Heart right ventricle (tissue), 16 donors: ENCODE measurements at places on chromosomes 4 and X. TPM values are rescaled to one million over a fixed set of nuclear protein-coding genes. Genes with fewer than 3 reads are reported as not detected.
A peak's percentile ranks its signal among the peaks of the same experiment; 100 is the strongest.

- H3K36me3 ChIP-seq = no peaks in the 10 kb centered on the region
- H3K27me3 ChIP-seq = no peaks in the 10 kb centered on the region
- peaks cover 17% of the 10 kb centered on the region for H3K4me1 ChIP-seq
- no peak overlapping the region for H3K4me3 ChIP-seq
- DNase-seq = no peak
- H3K27ac ChIP-seq = no peak overlapping the region
Observed at GRCh38 chr4:24240655-24241054, 343.7 kb downstream of the DHX15 start.

C4orf51 gene
- not detected for total RNA-seq

RAB9B gene
- total RNA-seq = 17.5 TPM

DNA sequence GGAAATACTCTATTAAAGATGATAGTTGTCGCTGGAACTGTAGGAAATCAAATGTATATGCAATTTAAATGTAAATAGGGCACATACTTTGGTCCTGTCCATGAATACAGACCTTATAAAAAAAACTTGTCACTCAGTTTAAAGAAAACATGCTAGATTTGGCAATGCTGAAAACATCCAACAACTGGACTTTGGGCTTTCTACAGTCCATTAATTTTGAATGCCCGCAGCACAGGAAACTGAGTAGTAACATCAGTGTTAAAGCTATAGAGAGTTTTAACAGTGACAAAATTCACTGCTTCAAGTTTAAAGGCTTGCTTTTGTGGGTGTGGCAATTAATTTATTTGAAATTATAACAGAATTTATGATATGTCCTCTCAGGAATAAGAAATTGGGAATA lies 578.4 kb downstream of the TRIML1 start:
- H3K4me1 ChIP-seq = no peaks in the 10 kb centered on the region
- no peak for DNase-seq
- H3K36me3 ChIP-seq = no peaks in the 10 kb centered on the region
- no peaks in the 10 kb centered on the region for H3K27me3 ChIP-seq

XPNPEP2 gene
- total RNA-seq = 0.67 TPM

FAT4 gene
- total RNA-seq = 5.4 TPM

AREG gene
- 4.2 TPM for total RNA-seq

NMU gene
- not detected for total RNA-seq

GRCh38 chr4:73970011-73970410 lies 11.8 kb downstream of the PF4 start:
- H3K27ac ChIP-seq = no peak overlapping the region
- H3K4me3 ChIP-seq = no peak overlapping the region
- H3K27me3 ChIP-seq = no peaks in the 10 kb centered on the region
- no peaks in the 10 kb centered on the region for H3K36me3 ChIP-seq
- no peak for DNase-seq
- H3K4me1 ChIP-seq = no peaks in the 10 kb centered on the region

DNA sequence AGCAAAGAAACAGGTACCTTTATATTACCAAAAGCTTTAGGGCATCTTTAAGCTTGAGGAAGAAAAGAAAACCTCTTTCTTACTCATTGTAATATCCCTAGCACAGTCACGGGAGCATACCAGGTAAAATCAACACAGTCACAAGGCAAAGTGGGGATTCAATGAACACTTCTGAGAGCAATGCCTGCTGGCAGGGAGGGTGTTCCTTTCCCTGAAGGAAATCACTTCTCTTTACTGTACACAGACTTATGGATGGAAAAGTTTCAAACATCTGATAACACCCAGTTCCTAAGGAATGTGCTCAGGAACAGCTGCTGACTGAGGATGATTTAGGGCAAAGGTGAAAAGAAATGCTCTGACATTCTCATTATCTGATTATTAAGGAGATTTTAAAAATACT lies 94.8 kb downstream of the MAML3 start:
- H3K4me3 ChIP-seq = no peak overlapping the region
- no peak overlapping the region for H3K27ac ChIP-seq
- H3K36me3 ChIP-seq = no peaks in the 10 kb centered on the region

GRCh38 chr4:138658518-138658917 lies 357.1 kb upstream of the NOCT start:
- H3K4me3 ChIP-seq = no peak overlapping the region
- no peak for DNase-seq

DNA sequence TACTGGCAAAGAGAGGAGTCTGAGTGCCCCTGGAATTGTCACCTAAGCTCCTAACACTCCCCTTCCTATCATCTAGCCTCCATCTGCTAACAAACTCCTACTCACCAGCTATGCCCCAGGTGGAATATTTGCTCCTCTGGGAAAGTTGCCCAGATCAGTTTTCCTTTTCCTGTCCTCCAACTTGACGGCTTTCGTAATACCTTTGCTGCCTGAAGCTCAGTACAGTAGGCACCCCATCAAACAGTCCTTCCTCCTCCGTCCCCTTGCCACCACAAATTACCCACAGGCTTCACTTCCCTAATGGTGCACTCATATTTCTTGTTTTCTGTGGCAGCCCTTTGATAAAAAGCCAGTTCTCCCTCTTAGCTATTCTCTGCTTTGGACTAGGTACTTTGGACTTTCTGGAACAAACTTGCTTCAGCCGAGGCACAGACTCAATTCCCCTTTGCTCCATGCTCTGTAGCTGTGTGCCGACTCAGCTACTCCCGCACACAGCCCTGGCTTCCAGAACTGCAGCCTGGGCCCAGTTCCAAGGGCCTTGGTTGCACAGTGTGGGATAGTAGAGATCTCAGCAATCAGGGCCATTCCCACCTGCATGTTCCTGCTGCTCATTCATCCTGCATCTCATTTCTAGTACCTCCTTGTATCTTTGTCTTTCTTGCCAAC lies 605.1 kb downstream of the BCOR start:
- H3K27me3 ChIP-seq = no peaks in the 10 kb centered on the region
- H3K4me1 ChIP-seq = no peaks in the 10 kb centered on the region
- no peak overlapping the region for H3K4me3 ChIP-seq
- no peak for DNase-seq

- H3K27ac ChIP-seq = no peak overlapping the region
- no peak for DNase-seq
- no peaks in the 10 kb centered on the region for H3K36me3 ChIP-seq
- no peaks in the 10 kb centered on the region for H3K4me1 ChIP-seq
- no peaks in the 10 kb centered on the region for H3K27me3 ChIP-seq
Observed at GRCh38 chr4:131248314-131248713, 1900.8 kb upstream of the PCDH10 start.

AKAP14 gene
- total RNA-seq = not detected

DNA sequence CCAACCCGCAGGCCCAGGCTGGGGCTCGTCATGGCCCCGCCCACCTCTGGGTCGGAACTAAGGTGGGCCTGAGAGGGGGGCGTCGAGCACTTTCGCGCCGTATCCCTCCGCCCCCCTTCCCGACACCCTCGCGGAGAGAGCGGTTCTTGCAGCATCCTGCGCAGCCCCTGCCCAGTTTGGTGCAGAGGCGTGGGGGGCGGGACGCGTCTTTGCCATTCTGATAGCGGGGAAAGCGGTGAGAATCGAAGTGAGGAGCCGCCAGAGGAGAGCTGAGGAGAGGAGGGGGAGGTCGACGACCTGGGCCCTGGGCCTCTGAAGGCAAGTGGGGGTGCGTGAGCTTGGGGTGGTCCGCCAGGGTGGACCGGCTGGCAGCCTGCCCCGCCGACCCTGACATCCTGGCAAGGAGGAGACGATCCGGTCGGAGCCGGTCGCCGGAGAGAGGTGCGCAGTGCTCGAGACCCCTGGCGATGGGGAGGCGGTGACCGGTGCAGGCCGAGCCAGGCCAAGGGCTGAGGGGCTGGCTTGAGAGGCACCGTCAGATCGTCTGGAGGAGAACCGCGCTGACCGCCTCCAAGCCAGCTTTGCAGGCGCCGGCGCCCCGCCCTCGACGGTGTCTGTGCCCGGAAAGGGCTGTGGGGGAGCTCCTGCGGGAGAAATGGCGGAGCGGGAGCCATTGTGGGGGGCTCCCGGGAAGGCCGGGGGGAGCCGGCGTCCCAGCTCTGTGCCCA lies 25.5 kb downstream of the GPRASP3 start:
- H3K4me1 ChIP-seq = no peaks in the 10 kb centered on the region
- H3K4me3 ChIP-seq = peak overlapping the region; percentile 63
- peak; percentile 52 for DNase-seq

DNA sequence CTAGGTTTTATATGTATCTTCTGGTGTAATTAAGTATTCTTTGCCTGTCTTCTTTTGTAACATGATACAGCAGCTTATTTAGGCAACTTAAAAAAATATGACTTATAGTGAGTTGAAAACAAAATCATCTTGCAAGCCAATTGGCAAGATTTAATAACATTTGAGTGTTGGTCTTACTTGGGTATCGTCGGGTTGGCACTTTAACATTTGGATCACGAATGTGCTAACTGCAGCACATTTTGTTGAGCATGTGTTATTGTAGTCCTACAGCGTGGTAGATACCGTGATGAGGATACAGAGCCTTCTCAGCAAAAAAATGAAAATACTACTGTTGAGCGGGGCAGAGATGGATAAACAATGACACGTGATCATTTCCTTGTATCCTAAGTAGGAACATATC lies 295.3 kb downstream of the ARHGAP10 start:
- H3K4me1 ChIP-seq = peaks cover 16% of the 10 kb centered on the region
- H3K27ac ChIP-seq = no peak overlapping the region
- H3K4me3 ChIP-seq = no peak overlapping the region
- DNase-seq = no peak

GRCh38 chrX:72314881-72315280 lies 9.2 kb upstream of the CITED1 start:
- no peak overlapping the region for H3K27ac ChIP-seq
- DNase-seq = no peak
- no peak overlapping the region for H3K4me3 ChIP-seq
- no peaks in the 10 kb centered on the region for H3K27me3 ChIP-seq
- no peaks in the 10 kb centered on the region for H3K4me1 ChIP-seq

FGA gene
- not detected for total RNA-seq

AFM gene
- not detected for total RNA-seq

GRCh38 chrX:39820938-39821708 lies 276.6 kb downstream of the BCOR start:
- H3K36me3 ChIP-seq = no peaks in the 10 kb centered on the region
- no peaks in the 10 kb centered on the region for H3K4me1 ChIP-seq
- peaks cover 84% of the 10 kb centered on the region for H3K27me3 ChIP-seq

EGFL6 gene
- total RNA-seq = not detected

DNA sequence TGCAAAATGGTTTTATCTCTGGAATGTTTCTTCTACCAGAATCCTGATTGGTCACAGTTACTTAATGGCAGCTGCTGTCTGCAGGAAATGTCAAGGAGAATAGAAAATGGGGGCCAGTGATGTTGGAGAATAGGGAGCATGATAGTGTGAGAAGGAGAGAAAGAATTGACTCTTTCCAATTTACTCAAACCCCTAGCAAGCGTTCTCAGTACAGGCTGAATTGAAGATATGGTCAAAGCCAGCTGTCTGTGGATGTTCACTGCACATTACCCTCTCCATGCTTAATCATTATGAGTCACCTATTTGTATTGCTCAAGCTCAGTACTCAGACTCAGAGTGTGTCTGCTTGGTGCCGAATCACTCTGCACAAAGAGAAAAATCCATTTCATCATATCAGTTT lies 57.8 kb upstream of the FAM47B start:
- no peak overlapping the region for H3K4me3 ChIP-seq
- no peaks in the 10 kb centered on the region for H3K27me3 ChIP-seq
- H3K27ac ChIP-seq = no peak overlapping the region
- no peak for DNase-seq

GRCh38 chr4:11343536-11343935 lies 85.2 kb downstream of the HS3ST1 start:
- H3K4me3 ChIP-seq = no peak overlapping the region
- no peak overlapping the region for H3K27ac ChIP-seq
- no peaks in the 10 kb centered on the region for H3K36me3 ChIP-seq
- H3K27me3 ChIP-seq = peaks cover 4% of the 10 kb centered on the region
- DNase-seq = no peak

- no peak for DNase-seq
- no peak overlapping the region for H3K27ac ChIP-seq
- no peaks in the 10 kb centered on the region for H3K27me3 ChIP-seq
- no peak overlapping the region for H3K4me3 ChIP-seq
- H3K4me1 ChIP-seq = peaks cover 4% of the 10 kb centered on the region
Observed at GRCh38 chr4:5827108-5828004, 65.5 kb downstream of the CRMP1 start.

DNA sequence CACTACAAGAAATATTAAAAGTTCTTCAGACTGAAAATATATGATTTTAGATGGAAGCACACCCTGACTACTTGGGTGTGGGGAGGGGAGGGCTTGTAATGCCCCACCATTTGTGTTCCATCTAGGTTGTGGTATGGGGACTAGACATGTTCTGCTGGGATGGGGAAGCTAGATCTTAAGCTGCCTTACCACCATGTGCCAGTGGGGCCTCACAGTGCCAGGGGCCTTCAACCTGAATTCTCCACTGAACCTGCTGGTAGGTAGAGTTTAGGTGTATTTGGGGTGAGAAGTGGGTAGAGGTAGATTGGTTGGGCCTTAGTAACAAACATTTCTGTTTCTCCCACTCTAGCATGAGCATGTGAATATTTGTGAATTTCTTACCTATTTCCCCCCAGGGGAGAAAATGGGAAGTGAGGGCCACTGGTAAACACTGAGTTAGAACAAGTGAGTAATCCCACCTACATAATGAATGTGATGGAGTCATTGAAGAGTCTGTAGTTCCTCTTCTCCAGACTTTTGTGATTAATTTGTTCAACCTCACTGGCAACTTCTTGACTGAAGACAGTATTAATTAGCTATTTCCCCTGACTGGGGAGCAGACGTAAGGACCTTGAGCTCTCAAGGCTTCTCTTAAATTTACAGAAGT lies 44.0 kb downstream of the BRCC3 start:
- H3K27ac ChIP-seq = no peak overlapping the region
- no peaks in the 10 kb centered on the region for H3K4me1 ChIP-seq
- no peak for DNase-seq
- no peaks in the 10 kb centered on the region for H3K36me3 ChIP-seq
- H3K27me3 ChIP-seq = no peaks in the 10 kb centered on the region
- H3K4me3 ChIP-seq = no peak overlapping the region
